ENCODE measurements at places on chromosomes 3 and 15. TPM values are rescaled to one million over a fixed set of nuclear protein-coding genes. Genes with fewer than 3 reads are reported as not detected.

DNA sequence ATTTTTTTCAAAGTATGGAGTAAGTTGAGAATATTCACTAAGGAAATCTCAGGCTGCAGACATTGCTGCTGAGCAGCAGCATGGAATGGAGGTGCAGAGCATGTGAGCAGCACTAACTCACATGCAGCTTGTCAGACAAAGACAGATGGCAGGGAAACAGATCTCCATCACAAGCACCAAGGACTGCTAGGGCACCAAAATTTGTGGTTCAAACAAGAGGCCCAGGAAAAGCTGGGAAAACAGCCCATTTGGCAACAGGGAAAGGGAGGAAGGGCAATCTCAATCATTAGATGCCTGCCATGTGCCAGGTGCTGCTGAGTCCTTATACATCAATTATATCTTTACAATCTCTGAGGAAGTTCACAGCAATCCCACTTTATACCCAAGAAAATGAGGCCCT is 47.2 kb upstream of the EIF1B start:
- no peak for DNase-seq

GRCh38 chr3:47291158-47291753 is 8.5 kb downstream of the KLHL18 start:
- no peak for DNase-seq

DNA sequence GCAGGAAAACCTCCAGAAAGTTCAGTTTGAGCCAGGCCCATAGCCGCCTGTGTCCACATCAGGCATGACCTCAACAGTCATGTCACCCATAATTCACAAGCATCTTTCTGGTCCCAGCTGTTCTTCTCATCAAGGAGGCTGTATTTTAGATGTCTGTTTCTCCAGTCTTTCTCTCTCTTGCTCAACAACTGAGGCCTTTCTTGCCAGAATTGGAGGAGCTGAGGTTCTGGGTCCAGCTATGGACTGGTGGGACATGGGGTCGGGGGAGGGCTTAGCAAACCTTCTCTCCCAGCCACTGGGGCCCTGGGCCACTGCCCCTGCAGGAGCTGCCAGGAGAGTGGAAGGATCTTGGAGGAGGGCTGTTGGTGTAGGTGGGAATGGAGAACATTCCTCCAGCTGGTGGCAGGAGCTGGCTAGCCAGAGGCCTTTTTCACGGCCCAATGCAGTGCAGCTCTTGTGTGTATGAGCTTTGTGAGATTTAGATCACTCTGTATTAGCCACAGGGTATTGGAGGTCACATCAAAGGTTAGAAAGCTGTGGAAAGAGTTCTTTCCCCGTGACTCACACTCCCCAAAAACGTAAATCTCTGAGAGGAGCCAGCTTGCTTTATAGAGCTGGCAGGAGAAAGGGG is 23.5 kb downstream of the MAGEF1 start:
- peak; percentile 86 for DNase-seq

The LRTM1 gene
- polyA plus RNA-seq: 96.0 TPM

DNA sequence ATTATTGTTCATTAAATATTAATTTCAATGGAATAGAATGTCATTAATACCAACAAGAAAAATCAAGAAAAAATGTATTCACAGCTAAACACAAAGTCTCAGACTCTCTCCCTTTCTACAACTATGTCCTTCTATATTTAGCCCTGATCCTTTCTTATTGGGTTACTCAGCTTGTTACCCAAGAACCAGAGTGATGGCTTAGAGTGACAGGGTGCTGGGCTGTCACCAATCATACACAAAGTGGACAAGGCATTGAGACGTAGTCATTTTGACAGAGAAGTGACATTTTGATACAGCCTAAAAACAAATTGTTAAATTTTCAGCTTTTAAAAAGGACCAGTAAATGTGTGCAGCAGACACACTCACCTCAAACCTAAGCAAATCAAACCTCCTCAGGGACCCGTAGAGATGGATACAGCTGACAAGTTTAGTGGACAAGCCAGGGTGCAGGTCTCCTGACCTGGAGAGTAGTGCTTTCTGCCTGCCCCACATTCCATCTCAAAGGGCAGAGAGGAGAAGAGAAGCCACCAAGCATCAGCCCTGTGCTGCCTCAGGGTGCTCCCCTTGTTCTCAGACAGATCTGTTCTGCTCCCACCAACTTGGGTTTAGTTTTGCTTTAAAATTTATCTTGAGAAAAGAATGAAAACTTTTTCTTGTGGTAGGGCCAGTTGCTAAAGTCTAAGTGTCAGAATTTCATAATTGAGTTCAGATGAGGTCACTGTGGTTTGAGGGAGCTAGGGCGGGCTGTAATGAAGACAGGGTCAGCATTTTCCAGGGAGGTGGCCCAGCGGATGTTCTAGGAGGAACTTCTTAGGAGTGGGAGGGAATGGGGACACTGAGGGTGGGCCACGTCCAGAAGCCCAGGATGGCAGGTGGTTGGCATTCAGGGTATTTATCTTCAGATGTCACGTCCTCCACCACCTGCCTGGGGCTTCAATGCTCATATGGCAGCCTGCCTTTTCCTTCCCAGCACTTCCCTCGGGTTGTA is 136.5 kb upstream of the TBL1XR1 start:
- no peak for DNase-seq

The RARRES1 gene
- polyA plus RNA-seq: 3.3 TPM

DNA sequence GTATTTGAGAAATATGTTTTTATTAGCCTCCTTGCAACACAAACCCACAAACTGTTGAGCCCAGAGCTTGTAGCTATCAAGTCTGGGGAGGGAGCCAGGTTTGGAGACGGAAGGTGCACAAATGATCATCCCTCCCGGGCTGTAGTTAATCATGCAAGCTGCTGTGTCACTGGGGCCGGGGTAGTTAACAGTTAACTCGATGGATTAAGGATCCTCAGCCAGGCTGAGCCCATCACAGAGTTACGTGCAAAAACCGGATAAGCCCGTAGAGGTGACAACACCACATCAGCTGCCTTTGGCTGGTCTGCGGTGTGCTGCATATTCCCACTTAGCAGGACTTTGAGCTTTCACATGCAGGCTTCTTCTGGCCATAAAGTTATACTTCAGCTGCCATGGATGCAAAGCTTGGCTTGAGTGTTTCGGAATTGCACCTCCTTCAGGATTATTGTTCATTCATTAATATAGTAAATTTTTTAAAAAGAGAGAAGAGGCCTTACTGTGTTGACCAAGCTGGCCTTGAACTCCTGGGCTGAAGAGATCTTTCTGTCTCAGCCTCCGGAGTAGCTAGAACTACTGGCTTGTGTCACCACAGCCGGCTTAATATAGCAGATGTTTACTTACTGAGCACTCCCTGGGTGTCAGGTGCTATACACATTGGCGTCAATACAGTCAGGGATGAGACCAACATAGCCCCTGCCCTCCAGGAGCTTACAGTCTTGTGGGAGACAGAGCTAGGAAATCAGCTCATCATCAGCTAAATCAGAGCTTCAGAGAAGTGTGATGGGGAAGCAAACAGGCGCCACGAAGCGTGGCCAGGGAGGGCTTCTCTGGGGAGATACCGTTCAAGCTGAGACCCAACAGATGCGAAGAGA is 226.8 kb upstream of the BHLHE40 start:
- DNase-seq: no peak

GRCh38 chr3:98172621-98173020 is 6.1 kb downstream of the OR5H15 start:
- no peak for DNase-seq

DNA sequence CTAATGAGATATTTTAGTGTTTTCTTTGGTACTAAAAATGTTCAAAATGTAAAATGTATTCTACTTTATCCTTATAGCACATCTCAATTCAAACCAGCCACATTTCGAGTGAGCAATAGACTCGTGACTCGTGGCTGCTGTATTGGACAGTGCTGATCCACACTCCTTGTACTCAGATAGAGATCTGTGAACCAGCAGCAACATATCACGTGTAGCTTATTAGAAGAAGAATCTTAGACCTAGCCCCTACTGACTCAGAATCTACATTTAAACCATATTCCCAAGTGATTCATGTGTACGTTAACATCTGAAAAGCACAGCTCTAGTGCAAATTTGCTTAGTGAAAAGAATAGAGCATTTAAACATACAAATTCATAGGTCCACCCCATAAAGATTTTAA is 130.9 kb downstream of the IL1RAP start:
- no peak for DNase-seq

DNA sequence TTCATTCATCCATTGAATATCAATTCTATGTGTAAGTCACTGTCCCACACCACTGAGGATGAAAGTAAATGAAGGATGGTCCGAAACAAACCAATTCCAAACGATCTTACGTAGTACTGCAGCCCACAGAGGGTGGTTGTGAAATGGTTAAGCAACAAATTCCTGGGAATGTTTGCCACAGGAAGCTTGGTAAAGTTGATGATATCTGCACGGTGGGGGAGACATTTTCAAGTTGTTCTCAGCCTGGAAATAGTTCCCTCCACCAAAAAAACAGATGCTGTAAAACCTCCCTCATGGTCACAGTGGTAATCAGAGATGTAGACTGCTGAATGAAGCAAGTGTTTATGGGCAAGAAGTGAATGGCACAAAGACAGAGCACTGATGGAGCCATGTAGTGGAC is 35.9 kb upstream of the BNC1 start:
- DNase-seq: no peak

DNA sequence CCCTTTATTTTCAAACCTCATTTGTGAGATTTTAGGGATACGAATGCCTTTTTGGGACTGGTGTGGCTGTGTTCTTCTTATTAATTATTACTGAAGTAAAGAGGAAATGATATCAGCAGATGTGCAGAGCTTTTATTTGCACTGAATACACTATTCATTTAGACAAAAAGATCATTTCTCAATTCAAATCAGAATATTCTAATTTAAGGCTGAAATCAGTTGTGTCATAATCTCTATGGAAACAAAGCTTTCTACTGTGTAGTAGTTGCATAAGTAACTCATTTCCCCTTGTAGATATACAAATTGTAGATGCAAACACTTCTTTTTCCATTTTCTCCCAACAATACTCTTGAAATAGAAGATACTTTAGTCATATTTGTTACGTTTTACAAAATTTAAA is 56.0 kb downstream of the PDE8A start:
- DNase-seq: no peak

The ANKRD34C gene
- polyA plus RNA-seq: 0.04 TPM

GRCh38 chr3:117836296-117836695 is 1126.7 kb downstream of the TUSC7 start:
- DNase-seq: no peak

- DNase-seq: no peak
Observed at GRCh38 chr15:74732846-74733245, 7.5 kb upstream of the CYP1A1 start.

DNA sequence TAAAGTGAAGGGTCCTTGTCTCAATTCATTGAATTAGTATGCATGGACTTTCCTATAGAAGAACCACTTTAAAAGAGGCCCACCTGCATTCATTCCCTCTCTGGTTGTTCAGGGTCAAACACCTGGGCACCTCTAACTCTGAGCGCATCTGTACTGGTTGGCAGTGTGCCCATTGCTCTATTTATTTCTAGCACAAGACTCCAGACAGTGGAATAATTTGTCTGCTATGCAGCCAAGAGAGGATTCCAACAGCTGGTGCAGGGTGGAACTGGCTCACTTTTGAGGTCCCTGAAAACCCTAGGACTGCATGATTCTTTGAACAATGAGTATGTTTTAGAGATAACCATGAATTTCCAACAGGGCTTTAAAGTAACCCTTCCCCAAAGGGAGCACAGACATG is 57.9 kb downstream of the CCDC33 start:
- DNase-seq: no peak

The LDHAL6B gene
- 0.12 TPM for polyA plus RNA-seq

GRCh38 chr3:76442374-76442915 is 597.5 kb upstream of the ROBO2 start:
- no peak for DNase-seq

DNA sequence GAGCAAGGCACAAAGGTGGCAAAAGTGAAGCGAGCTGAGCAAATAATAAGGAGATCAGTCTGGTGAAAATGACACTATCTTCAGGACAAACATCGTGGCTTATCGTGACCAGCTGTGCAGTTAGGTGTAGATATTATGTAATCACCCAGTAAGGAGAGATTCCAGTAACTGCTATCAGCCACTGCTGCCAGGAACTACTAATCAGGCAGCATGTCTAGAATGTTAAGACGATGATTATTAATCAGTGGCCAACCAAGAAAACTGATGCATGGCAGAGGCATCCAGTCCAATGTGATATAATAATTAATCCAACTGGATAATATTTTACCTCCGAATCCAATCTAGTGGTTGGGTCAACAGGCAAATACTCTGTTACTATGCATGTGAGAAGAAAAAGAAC is 252.7 kb upstream of the ZPLD1 start:
- no peak for DNase-seq

DNA sequence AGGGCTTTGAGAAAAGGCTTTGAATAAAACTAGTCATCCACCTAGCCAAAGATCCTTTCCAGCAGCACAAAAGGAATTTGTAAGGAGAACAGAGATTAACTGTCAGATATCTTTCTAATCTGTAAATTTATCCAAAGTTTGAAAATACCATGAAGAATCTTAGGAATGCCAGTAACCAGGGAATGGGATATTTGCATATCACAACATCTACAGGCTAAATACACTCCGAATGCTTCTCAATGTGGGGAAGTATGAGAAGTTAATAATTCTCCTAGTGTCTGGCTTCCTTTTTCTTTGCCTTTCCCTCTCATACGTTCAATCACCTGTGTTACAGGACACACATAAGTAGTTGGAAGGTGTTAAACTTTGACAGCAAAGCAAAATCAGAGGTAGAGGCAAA is 7.8 kb downstream of the ANAPC13 start:
- DNase-seq: no peak

The PTX3 gene
- 10.1 TPM for polyA plus RNA-seq

DNA sequence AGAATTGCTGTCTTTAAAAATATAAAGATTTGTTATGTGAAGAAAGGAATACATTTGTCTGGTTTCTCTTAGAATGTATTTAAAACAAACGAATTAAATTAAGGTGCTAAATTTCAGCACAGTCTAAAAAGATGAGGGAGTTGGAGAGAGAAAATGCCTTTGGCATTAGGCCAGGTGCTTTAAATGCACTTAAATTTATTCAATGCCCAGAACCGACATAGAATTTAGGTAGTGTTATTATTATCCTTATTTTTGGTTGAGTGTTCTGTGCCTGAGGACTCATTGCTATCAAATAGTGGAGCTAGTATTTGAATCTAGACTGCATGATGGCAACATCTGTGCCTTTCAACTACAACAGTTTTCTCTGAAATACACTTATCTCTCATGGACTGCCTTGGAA is 287.5 kb downstream of the RBMS3 start:
- DNase-seq: no peak

- no peak for DNase-seq
Observed at GRCh38 chr3:136008732-136009470, 43.4 kb downstream of the PPP2R3A start.

- no peak for DNase-seq
Observed at GRCh38 chr15:75397494-75397893, 29.1 kb upstream of the MAN2C1 start.

The ZMAT3 gene
- 5.6 TPM for polyA plus RNA-seq

The A4GNT gene
- not detected for polyA plus RNA-seq

GRCh38 chr3:122985539-122985938 is 42.0 kb downstream of the SEMA5B start:
- no peak for DNase-seq

All from hindlimb muscle (tissue), 1 donor.